ENCODE measurements at places on chromosomes 13 and 19.

DNA sequence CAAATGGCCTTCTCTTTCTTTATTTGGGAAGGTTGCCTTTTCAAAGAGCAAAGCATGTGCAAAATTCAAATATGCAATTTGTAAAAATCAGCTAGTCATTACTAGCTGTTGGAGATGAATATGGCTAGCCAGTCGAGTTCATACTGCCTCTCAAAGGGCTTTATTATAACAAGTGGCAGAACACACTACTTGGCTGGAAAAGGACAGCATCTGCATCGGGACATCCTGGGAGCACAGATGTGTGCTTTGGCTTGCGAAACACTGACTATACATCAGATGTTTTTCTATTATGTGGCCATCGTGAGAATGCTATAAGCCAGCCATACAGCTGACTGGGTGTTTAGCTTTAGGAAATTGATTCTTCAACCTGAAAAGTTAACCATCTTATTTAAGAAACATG is 424.2 kb downstream of the KCTD12 start:
- no peak for DNase-seq

GRCh38 chr13:32115066-32115465 is 83.5 kb downstream of the FRY start:
- no peak for DNase-seq

- peak; percentile 47 for DNase-seq
These were observed 46.9 kb upstream of the VSTM2B start for GRCh38 chr19:29478578-29479565.

DNA sequence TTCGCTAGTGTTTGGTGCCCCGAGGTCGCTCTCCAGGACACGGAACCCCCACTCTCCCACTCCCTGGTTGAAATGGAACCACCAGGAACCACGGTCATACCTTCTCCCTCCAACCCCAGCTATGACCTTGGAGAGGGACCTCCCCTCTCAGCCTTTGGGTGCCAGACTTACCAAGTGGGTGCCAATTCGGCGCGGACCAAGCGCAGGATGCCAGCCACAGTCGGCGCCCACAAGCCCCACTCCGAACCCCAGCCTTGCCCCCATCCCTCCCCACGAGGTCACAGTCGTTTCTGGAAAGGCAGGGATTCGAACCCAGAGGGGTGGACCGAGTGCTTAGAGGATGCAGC is 910 bp downstream of the PDE4C start:
- DNase-seq = no peak

- no peak for DNase-seq
These were observed 22.0 kb upstream of the CD177 start for GRCh38 chr19:43331435-43332010.

- no peak for DNase-seq
These were observed 6.1 kb downstream of the DOCK6 start for GRCh38 chr19:11256189-11256588.

DNA sequence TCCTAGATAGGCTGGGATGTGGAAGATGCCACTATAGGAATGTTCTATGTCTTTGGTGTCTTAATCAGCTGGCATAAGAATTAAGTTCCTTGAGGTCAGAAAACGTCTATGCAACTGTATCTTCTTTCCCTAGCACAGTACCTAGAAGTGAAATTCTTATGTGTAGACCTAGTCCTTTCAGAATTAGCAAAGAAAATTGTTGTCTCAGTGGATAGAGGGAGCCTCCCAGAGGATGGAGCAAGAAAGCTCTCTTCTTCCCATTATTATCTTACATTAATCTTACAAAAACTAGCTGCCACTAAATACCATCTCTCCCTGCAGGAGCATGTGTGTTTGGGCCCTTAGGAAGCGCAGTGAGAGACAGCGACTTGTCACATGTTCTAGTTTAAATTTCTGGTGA is 11.6 kb downstream of the CLDN10 start:
- no peak for DNase-seq
